Fibroblast of skin of scalp (primary cell): ENCODE measurements at places on chromosomes 11 and 22.
A peak's percentile ranks its signal among the peaks of the same experiment; 100 is the strongest.

DNA sequence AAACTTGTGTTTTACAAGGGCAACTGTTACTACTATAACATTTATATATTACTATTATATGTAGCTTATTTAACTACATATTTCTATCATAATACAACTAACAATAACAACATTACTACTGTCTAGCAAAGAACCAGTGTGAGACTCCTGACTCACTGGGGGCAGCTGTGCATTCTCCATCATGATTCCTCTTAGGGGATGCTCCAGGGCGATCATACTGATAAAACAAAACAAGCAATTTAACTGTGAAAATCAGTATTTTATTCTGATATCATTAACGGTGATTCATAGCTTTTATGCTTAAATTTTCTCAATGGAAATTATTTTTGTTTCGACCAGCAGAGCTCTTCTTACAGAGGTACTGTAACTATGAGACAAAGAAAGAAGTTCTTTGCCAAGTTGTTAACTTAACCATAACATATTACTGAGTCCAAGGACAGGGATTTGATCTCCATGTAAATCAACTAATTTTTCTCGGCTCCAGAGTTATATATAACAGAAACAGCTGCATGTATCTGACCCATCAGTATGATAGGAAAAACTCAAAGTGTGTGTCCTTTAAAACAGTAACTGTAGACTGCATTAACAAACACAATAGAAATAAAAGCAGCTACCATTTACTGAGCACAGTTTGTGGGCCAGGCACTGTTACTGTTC, 24.8 kb upstream of the FNBP4 start:
- no peak for DNase-seq

GRCh38 chr11:59560702-59561473, 49.5 kb downstream of the OR4D9 start:
- DNase-seq, result peak; percentile 83

GRCh38 chr11:56817661-56818060, 69.2 kb upstream of the OR9G4 start:
- no peak for DNase-seq

DNA sequence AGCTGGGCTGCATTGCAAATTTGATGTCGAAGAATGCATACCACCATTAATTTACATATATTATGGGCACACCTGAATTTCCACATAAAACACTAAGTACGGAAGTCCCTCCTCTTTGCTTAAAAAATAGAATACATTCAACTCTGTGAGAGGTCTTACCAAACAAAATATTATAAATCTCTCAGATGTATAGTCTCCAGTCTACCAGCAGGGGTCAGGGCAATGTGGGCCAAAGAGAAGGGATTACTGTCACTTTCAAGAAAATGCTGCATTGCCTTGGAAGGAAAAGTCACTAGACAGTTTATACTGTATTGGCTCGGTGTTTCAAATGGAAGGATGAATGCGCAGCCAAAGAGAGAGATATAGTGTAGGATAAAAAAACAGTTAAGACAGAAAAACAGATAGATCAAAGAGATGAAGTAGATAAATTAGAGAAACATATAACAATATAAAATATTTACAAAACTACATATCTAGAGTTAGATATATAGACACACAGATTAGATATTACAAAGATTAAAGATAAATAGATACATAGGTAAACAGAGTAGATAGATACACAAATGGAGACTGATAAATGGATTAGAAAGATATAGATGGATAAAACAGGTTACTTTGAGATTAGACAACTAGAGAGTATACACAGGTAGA, 20.9 kb downstream of the SERGEF start:
- DNase-seq, result peak; percentile 53

DNA sequence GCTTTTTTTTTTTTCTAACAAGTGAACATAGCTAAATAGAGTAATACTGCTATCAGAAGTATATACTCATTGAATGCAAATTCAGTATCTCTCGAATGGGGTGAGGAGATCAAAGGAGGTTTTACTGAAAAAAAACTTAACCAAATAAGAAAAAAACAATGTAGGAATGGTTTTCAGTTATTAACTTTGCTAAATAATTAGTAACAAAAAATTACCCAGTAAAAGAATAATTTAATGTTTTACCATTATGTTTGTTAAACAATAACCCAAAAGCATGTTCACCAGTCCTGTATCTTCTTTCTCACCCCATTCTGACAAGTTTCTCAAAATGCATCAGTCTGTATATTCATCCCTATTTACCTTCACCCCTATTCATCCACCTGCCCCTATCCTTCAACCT, 22.6 kb upstream of the CTSC start:
- DNase-seq, result no peak

- no peak for DNase-seq
Observed at GRCh38 chr11:35751664-35752061, 89.1 kb downstream of the TRIM44 start.

DNA sequence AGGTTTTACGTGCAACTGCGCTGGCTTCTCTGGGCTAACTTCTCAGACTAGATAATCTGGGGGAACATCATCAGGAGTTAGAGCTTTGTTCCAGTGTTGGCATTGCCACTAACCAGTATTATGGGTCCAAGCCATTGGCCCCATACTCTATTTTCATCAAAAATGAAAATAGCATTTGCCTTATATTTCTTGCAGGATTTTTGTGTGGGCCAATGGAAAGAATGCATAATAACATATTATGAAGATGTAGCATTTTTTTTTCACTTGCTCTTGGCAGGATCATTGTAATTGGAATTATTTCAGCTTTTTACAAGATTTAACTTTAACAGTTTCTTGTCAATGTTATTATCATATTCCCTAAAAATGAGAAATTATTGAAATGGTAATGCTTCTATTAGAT, 16.1 kb downstream of the ARHGAP42 start:
- no peak for DNase-seq

GRCh38 chr11:44893308-44893822, 57.3 kb downstream of the TP53I11 start:
- no peak for DNase-seq

- DNase-seq, result no peak
Observed at GRCh38 chr22:50320671-50321325, 6.0 kb downstream of the DENND6B start.

GRCh38 chr22:45929649-45930048, 47.3 kb downstream of the WNT7B start:
- DNase-seq, result no peak

- peak; percentile 46 for DNase-seq
Observed at GRCh38 chr11:118785362-118785761, 5.6 kb downstream of the DDX6 start.

- peak; percentile 38 for DNase-seq
Observed at GRCh38 chr22:28243539-28243938, 324.5 kb upstream of the PITPNB start.

GRCh38 chr11:66912911-66913310, 45.3 kb downstream of the PC start:
- no peak for DNase-seq

DNA sequence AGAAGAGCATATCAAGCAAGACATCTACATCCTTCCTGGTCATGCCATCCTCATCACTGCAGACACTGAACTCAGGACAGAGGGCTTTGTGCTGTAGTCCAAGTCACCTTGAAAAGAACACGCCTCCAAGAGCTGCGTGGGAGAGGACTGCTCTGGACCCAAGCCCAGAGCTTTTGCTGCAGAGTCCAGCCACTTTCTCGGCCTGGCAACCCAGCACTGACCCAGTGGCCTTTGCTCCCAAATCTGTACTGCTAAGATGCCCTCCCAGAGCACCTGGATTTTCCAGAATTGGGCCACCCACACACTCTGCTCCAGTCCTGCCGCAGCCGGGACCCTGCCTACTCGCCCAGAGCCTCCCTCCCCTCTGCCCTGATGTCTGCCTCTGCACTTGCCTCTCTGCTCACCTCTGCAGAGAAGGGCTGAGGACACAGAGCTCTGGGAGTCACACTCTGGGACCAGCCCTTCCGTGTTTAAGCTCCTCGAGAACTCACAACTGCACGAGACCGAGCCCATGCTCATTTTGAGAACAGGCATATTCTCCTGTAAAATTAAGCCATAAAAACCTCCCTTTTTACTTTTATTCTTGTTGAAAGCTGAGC, 83.8 kb upstream of the CSNK2A3 start:
- no peak for DNase-seq

DNA sequence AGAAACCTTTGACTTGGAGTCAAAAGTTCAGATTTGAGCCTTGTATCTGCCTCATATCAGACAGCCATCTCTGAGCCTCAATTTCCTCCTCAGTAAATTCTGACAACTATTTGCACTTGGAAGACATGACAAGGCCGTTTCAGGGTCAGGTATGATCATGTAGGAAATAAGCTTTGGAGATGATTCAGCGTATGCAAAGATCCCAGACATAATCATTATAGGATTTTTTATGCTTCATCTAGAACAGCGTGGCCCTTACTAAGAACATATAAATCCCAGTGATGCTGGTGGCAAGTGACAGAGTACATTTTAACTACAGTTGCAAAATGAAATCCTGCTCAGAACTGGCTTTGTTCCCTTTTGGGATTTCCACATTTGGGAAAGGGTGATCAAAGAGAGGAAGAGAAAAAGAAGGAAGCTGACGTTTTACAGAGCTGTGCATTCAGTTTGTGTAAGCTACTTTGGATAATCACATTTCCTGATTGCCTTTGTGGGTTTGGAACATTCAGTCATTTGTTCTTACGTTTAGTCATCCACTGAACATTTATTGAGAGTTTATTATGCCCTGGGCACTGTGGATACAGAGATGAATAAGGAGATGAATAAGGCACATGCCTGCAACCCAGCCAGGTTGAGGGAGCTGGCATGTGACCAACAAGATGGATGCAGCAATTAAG, 81.9 kb upstream of the HEPHL1 start:
- DNase-seq, result no peak

- no peak for DNase-seq
Observed at GRCh38 chr11:119491753-119492510, 69.0 kb upstream of the THY1 start.

GRCh38 chr22:44288913-44289312, 23.8 kb downstream of the SHISAL1 start:
- DNase-seq, result no peak

GRCh38 chr22:36797374-36797773, 19.5 kb downstream of the PVALB start:
- no peak for DNase-seq

DNA sequence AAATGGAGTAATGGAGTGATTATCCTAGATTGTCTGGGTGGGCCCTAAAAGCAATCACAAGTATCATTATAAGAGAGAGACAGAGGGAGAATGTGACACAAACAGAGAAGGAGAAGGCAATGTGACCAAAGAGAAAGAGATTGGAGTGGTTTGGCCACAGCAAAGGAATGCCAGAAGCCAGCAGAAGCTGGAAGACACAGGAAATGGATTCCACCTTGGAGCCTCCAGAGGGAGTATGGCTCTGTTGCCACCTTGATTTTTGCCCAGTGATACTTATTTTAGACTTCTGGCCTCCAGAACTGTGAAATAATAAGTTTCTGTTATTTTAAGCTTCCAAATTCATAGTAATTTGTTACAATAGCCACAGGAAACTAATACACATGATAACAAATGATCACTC, 36.8 kb upstream of the OR5P2 start:
- no peak for DNase-seq

DNA sequence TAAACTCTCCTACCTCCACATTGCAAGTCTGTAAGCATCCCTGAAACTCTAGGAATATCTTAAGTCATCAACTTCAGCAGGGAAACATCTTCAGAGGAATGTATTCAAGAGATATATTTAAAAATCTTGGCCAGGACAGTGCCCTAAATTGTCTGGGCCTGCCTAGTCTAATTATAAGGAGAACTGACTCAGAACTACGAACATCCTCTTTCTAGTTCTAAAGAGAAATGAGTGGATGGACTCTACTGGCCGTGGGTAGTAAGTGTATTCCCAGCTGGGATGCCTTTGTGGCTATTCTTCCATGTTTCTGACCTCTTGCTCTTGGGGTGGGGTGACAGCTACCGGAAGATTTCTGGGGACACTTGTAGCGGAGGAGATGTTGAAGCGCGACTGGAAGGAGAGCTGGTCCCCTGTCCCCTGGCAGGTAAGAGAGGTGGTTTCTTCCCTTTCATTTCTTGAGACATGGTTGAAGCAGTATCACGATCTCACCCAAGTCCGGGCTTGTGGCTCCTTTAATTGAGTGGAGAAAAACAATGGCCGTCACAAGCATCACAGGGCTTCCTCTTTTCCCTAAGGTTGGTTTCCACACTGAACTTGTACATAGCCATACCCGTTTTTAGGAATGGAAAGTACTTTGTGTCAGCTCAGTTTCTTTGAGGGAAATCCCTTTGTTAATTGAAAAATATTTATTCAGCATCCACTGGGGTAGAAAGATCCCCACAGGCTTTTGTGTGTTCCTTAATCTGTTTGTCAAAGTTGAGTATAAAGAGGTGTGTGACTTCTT, 97.7 kb upstream of the SORL1-AS1 start:
- DNase-seq, result no peak

DNA sequence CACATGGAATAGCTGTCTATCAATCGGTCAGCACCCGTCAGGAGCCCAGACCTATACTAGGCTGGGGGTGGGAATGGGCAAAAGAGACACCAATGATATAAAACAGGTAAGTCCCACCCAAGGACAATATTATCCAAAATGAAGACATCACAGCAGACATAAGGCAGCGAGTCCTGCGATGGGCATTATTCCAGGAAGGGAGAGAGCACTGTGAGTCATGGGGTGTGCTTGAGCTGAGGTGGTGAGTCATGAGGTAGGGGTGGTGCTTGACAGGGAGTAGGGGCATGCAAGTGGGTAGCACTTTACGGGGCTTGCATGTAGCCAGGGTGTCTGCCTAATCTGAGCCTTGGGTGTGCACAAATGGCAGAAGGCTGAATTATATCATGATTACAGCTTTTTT, 605.0 kb upstream of the CADM1 start:
- peak; percentile 61 for DNase-seq

GRCh38 chr11:1456596-1457325, 29.8 kb downstream of the MOB2 start:
- DNase-seq, result no peak

DNA sequence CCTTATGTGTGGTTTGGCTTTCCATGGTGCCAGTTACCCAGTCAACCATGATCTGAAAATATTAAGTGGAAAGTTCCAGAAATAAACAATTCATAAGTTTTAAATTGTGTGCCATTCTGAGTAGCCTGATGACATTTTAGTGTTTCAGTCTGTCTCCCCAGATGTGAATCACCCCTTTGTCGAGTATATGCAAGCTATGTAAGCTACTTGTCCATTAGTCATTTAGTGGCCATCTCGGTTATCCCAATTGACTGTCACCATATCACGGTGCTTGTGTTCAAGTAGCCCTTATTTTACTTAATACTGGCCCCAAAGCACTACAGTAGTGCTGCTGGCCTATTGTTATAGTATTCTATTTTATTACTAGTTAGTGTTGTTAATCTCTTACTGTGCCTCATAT, 44.9 kb downstream of the ATG16L2 start:
- DNase-seq, result no peak

DNA sequence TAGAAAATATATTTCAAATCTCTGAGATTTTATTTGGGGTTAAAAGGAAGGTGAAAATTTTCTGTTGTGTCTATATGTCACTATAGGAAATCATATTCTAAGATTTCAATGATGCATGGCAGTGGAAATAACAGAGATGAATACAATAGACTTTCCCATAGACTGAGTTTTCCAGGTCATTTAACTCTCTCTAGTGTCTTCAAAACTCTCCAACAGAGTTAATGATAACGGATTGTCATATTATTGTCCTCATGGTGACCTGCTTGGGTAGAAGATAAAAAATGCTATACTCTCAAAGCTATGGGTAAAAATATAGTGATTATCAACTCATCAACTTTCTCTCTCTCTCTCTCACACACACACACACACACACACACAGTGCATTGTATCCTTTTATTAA, 312.9 kb downstream of the CNTN5 start:
- no peak for DNase-seq
